HCT116 (cell line): ENCODE measurements at places on chromosomes 7 and 10.

GRCh38 chr10:129098517-129098916 is 368.5 kb upstream of the MGMT start:
- DNase-seq: no peak

- DNase-seq: no peak
Observed at GRCh38 chr10:58026036-58026435, 241.7 kb downstream of the IPMK start.

DNA sequence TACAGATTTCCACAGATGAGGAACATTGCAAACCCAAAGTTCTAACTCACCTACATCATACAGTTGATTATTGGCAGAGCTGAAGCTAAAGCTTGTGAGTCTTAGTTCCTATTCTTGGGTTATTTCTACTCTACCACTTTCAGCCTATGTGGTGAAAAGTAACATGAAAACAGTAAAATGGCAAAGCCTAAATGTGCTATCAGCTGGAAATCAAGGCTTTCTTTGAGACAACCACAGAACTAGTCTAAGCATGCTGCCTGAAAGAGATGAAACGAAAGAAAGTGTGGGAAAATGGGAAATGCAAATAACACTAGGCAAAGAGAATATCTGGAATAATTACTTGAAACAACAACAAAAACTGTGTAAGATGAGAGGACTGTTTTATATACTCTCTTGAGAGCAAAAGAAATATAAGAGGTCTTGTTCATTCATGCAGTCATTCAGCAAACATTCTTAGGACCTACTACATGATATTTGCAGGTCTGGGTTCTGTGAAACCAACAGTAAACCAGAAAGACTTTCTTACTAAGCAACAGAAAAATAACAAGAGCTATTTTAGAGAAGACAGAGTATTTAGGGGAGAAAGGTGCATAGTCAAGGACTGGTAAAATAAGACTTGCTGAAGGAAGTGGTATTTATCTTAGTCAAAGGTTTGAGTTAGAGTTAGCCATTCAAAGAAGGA is 437.1 kb downstream of the HTR7 start:
- DNase-seq: no peak

DNA sequence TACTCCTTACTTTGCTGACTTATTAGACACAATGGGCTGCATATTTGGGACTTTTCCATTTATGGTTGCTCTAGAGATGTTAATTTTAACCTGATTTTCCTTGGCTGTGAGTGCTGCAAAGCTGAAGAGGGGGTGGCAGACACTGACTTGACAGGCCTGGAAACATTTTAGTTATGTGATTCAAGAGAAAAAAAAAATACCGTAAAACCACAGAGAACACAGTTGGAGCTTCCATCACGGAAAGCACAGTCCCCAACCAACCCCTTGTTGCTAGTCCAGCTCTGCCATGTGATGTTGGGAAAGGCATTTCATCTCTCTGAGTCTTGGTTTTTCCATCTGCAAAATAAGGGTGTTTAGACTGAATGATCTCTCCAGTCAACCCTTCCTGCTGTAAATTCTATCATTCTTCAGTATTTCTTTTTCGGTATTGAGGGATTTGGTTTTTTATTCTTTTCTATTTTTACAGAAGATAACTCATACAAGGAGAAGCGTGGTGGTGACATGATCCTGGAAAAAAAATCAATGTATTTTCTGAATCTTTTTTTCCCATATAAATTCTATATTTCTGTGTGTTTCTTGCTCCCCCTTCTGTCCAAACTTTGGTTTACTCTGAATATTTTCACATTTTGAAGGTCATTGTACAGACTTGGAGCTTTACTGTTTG is 246.1 kb downstream of the REEP3 start:
- no peak for DNase-seq

DNA sequence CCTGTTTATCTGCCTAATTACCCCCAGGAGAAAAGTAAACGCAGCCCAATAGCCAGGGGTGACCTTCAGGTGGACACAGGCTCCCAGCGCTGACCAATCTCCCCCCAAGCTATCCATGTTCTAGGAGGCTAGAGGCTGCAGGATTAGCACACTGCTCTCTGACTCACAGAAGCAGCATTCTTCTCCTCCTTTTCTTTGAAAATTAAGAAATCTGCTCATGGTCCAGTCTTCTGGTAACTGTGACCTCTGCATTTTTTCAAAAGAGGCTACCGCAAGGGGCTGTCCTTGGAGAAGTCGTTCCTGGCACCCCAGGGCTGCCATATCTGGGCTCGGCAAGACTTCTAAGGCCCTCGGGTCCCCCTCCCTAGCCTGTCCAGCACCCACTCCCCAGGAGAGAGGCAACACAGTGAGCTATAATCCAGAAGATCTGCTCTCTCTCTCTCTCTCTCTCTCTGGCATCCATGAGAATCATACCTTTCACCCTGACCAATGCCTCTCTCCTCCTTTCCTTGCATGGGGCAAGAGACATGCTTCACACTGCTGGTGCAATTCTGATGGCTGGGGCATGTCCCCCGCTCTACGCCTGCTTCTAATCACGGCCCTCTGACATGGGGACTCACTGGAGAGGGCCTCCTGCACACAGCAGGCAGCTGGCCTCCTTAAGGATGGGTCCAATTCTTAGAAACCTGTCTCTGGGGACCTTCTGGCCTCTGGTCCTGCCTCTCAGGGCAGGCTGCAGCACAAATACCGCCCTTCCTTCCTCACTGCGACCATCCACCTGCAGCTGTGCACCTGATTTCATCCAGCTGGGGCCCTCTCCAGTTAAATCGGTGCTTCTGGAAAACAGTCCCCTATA is 27.3 kb downstream of the ANXA11 start:
- no peak for DNase-seq

GRCh38 chr10:9950070-9950469 is 1067.6 kb upstream of the CELF2 start:
- no peak for DNase-seq
